Karpas-422 (cell line): ENCODE measurements at places on chromosomes 2 and 18.

DNA sequence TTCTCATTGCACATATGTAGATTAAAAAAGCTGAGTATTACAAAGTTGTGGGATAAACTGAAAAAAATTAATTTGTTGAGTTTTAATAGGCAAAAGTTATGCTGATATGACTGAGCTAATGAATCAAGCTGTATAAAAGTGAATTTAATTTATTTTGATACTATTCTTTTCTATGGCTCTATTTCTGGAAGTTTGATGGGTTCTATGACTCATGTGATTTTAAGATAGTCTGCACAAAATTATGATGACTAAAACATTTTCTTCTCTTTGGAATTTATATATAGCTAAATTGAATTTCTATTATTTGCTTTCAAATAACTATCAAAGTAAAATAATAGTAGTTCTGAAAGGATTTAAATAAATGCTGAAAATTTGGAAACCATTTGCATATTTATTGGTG is 71.0 kb upstream of the MMADHC start:
- no peak overlapping the region for H3K27ac ChIP-seq
- no peaks in the 10 kb centered on the region for H3K36me3 ChIP-seq
- DNase-seq, result no peak
- no peak overlapping the region for H3K4me3 ChIP-seq
- no peaks in the 10 kb centered on the region for H3K4me1 ChIP-seq

DNA sequence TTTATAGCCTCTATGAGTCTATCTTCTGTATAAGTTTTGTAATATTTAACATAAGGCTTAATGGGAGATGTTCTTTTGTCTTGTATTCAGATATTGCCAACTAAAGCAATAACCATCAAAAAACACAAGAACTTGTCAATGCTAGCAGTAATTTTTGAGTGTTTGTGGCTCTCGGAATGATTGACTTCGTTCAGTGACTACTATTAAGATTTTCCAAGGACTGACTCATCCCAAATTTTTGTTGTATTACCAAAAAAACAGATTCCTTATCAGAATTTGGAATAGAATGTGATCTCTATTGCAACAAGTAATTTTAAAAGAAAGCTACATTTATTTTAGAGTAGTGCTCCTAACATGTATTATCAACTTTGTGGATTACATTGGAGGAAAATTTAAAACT is 8.1 kb downstream of the NABP1 start:
- H3K4me3 ChIP-seq, result no peak overlapping the region
- H3K36me3 ChIP-seq, result peaks cover 65% of the 10 kb centered on the region
- no peaks in the 10 kb centered on the region for H3K27me3 ChIP-seq
- no peak for DNase-seq
- H3K4me1 ChIP-seq, result peaks cover 12% of the 10 kb centered on the region
- no peak overlapping the region for H3K27ac ChIP-seq

DNA sequence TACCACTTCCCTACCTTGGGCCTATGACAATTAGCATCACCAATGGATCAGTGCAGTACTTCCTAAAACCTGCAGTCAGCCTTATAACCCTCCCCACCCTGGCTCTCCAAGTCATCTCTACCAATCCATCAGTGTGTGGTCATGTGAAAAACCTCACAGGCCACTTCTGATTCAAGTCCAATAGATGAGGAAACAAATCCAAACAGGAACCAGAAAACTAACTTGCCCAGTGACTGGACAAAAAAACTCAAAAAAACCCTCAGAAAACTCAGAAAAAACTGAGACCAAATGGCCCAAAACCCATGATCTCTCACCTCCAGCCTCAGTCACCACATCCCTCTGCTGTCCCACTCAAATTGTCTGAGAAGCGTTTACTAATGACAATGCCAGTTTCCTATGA is 43.3 kb downstream of the TGFA start:
- no peak overlapping the region for H3K4me3 ChIP-seq
- H3K4me1 ChIP-seq, result no peaks in the 10 kb centered on the region; the same call in 1 of the 2 replicates
- no peak overlapping the region for H3K27ac ChIP-seq
- no peak for DNase-seq
- no peaks in the 10 kb centered on the region for H3K27me3 ChIP-seq

- no peaks in the 10 kb centered on the region for H3K27me3 ChIP-seq
- H3K27ac ChIP-seq, result no peak overlapping the region
- no peak for DNase-seq
These were observed 58.9 kb upstream of the RNU4ATAC start for GRCh38 chr2:121471532-121472469.

DNA sequence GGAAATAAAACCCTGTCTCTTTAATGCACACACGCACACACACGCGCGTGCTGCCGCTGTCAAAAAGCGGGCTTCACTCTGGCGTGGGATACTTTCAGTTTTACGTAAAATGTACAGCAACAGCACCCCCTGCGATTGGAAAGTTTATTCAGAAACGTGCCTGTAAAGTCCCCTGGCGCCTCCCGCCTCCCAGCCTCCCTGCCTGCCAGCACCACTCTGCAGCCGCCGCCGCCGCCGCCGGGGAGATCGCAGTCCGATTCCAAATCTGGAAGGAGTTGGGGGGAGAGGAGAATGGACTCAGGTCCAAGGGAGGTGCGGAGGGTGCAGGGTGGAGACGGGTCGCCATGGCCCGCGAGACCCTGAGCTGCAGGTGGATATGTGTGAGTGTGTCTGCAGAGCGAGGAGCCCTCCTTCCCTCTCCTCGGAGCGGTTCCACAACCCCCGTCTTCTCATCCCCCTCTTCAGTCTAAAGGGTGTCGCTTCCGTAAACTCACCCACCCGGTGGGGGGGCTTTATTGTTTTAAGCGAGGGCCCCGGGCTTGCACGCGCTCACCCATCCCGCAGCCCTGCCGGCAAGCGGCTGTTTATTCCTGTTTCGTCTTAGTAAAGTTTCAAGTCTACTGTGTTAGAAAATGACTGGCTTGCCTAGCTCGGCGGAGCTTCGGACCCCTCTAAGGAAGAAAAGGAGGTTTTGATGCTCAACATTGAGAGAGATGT is 1.8 kb upstream of the BCL11A start:
- peak overlapping the region; percentile 94 for H3K27ac ChIP-seq
- H3K36me3 ChIP-seq, result no peaks in the 10 kb centered on the region
- peaks cover 31% of the 10 kb centered on the region for H3K4me1 ChIP-seq
- DNase-seq, result peak; percentile 94
- peak overlapping the region; percentile 82 for H3K4me3 ChIP-seq

DNA sequence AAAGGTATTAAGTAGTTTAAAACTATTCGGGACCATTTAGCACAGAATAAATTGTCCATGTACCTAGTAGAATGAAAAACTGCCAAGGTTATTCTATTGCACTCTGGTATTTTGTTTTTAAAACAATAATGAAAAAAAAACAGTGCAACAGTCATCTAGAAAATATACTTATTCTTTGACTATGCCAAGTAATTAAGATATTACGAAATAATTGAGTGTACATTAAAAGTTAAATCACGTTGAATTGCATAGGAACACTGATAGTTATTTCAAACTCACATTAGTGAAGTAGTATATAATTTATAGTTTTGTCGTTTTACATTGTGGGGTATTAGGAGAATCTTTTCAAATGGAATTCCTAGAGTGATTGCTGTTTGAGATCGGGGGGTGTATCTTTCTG is 20.1 kb downstream of the R3HDM1 start:
- no peak for DNase-seq
- H3K27me3 ChIP-seq, result no peaks in the 10 kb centered on the region
- H3K4me1 ChIP-seq, result no peaks in the 10 kb centered on the region
- H3K4me3 ChIP-seq, result no peak overlapping the region

DNA sequence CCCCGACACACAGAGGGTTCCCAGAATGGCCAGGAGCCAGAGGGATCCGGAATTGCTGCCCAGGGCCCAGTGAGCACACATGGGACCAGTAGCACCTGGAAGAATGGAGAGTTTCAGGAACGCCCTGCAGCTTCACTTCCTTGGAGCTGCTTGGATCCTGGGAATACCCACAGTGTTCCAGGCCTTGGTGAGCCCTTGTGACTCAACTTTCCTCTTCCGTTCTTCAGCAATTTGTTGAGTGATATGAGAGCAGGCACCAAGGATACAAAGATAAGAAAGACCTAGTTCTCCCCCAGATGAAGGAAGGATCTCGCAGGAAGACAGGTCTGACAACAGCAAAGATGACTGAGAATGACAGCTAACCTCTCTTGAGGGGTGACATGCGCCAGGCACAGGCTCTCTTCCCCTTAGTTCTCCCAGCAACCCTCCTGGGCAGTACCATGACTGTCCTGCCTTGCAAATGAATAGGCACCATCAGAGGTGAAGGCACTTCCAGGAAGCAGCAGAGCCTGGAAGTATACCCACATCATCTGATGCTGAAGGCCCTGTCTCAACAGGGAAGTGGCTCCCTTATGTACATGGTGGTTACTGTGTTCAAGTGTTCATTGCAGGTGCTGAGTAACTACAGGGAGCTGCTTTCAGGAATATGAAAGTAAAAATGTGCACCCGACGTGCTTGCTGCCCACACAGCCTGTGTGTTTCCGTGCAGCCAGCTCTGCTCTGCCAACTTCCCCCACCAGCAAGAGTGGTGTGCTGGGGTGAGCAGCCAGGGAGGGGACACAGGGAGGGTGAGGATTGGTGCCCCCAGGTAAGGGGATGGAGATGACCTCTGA is 116.2 kb downstream of the STPG4 start:
- no peaks in the 10 kb centered on the region for H3K27me3 ChIP-seq
- H3K4me1 ChIP-seq, result no peaks in the 10 kb centered on the region
- H3K4me3 ChIP-seq, result no peak overlapping the region
- peaks cover 18% of the 10 kb centered on the region; the same call in 1 of the 2 replicates for H3K36me3 ChIP-seq
- no peak overlapping the region for H3K27ac ChIP-seq

- H3K27me3 ChIP-seq, result no peaks in the 10 kb centered on the region
- H3K4me1 ChIP-seq, result no peaks in the 10 kb centered on the region
- DNase-seq, result no peak
- no peak overlapping the region for H3K27ac ChIP-seq
- no peaks in the 10 kb centered on the region for H3K36me3 ChIP-seq
These were observed 68.9 kb upstream of the RMDN2 start for GRCh38 chr2:37856101-37856751.

- H3K27me3 ChIP-seq, result no peaks in the 10 kb centered on the region
- H3K36me3 ChIP-seq, result no peaks in the 10 kb centered on the region
- no peak for DNase-seq
- no peaks in the 10 kb centered on the region for H3K4me1 ChIP-seq
- H3K4me3 ChIP-seq, result no peak overlapping the region
- H3K27ac ChIP-seq, result no peak overlapping the region
These were observed 367.7 kb upstream of the NETO1 start for GRCh38 chr18:73235491-73235890.

DNA sequence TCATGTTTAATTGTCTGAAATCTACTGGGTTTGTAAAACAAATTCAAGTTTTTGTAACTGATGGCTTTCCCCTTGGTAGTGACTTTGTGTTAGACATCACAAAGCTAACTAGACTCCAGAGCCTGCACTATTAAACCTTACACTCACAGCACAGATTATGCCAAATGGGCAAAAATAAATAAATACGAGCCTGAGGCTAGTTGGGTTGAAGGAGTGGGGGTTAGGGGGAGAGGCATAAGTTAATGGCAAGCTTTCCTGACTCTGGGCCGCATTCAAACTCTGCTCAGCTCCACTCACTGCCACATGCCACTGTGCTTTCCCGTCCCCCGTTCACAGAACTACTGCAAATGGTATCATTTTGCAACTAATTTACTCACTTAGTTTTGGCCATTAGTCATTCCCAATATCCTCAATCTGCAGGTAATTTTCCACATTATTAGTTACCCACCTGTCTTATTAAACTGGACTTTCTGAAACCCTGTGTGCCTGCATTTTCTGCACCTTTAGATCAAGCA is 1079.9 kb upstream of the PIK3C3 start:
- no peaks in the 10 kb centered on the region for H3K36me3 ChIP-seq
- H3K27ac ChIP-seq, result no peak overlapping the region
- H3K27me3 ChIP-seq, result no peaks in the 10 kb centered on the region
- H3K4me1 ChIP-seq, result no peaks in the 10 kb centered on the region
- DNase-seq, result no peak

- no peak for DNase-seq
- H3K36me3 ChIP-seq, result no peaks in the 10 kb centered on the region
- H3K27ac ChIP-seq, result no peak overlapping the region
- H3K27me3 ChIP-seq, result no peaks in the 10 kb centered on the region
These were observed 156.9 kb upstream of the ITGA6 start for GRCh38 chr2:172270278-172271079.

- H3K36me3 ChIP-seq, result no peaks in the 10 kb centered on the region
- no peak for DNase-seq
- no peaks in the 10 kb centered on the region for H3K27me3 ChIP-seq
- no peak overlapping the region for H3K27ac ChIP-seq
These were observed 94.5 kb downstream of the GYPC start for GRCh38 chr2:126750506-126750905.

DNA sequence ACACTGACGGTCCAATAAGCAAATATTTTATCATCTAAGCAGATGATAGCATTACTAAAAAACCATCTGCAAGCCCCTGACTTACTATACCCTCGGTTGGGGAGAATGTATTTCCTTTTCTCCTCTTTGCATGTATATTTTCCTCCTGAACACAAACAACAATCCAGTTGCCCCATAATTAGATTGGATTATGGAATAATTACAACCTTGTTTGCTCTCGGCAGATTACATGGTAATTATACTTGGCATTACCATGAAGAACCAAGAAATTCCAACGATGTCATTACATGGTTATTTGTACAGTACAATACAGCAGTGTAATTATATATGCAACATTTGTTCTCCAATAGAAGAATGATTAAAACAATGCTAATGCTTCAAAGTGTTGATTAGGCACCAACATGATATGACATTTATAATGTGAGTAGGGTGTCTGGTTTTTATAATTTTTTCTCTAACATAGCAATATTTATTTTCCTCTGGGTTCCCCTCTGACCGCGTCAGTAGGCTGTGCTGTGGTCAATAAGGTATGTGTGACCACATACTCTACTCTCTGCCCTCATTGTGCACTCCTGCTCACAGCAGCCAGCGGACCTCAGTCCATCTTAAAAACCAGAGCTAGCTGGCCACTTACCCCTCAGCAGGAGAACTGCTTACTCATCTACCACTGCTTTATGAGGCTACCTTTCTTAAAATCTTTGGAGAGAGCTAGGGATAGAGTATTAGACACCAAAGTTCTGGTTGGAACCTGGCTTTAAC is 176.1 kb downstream of the INSIG2 start:
- no peaks in the 10 kb centered on the region for H3K27me3 ChIP-seq
- H3K4me1 ChIP-seq, result no peaks in the 10 kb centered on the region
- H3K4me3 ChIP-seq, result no peak overlapping the region
- DNase-seq, result no peak
- no peak overlapping the region for H3K27ac ChIP-seq

DNA sequence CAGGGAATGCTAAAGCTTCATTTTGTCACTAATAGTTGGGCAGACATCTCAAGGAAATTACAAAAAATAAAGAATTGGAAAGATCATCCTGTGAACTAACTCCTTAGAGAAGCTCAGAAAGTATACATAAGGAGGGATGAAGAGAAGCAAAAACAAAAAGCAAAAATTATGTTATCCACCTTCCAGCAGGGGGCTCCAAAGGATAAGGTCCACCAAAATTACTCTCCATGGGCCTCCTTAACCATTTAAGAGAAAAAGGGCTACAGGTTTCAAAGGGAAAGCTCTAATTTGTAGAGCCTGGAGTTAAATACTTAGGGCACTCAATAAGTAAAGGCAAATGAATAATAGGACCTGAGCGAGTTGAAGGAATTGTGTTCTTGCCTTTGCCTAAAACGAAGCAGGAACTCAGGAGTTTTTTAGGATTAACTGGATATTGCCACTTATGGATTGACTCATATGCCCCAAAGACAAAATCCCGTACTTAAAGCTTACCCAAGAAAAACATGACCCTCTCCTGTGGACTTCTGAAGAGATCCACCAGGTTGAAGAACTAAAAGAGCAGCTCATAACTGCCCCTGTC is 1167.9 kb downstream of the DSC3 start:
- DNase-seq, result peak; percentile 75
- no peak overlapping the region for H3K4me3 ChIP-seq
- H3K36me3 ChIP-seq, result no peaks in the 10 kb centered on the region
- H3K27ac ChIP-seq, result no peak overlapping the region

- no peaks in the 10 kb centered on the region for H3K27me3 ChIP-seq
- no peak overlapping the region for H3K4me3 ChIP-seq
- H3K36me3 ChIP-seq, result no peaks in the 10 kb centered on the region
- H3K4me1 ChIP-seq, result no peaks in the 10 kb centered on the region
- no peak for DNase-seq
These were observed 145.6 kb downstream of the FAM161A start for GRCh38 chr2:61707984-61708852.
